NCI-H2081 (cell line): ENCODE measurements at places on chromosomes 12 and 14.

DNA sequence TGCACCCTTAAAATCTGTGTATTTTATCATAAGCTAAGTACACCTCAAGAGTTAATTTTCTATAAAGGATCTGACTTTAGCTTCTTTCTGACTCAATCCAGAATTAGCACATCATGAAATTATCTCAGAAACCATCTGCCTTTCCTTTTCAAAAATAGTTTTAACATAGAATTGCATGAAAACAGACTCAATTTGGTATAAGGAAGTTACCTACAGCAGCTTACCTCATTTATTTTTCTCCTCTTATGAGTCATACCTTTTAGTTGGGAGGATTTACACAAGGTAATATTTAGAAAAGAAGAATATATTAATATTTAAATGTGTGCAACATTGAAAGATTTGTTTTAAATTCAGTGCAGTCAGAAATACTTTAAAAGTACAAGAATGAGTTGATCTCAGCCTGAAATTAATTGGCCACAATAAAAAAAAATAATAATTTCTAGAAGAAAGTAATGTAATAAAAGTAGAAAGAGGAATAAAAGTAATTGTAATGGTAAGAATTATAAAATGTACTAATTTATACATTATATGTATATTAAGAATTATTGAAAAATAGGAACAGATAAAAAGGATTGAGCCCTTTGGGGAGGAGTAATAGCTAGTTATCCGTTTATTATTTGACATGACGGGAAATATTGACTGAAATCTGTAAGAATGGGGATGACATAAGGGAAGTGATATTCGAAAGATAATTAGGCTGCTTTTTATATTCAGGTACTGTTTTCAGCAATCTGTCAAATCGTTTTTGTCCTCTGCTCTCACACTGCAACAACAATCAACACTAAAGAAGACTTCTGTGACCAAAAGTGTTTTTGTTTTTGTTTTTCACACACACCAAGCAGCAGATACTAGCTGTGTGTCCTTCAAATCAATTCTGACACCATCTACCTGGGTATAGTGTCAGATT, 20.5 kb downstream of the ADAM21 start:
- DNase-seq = no peak

GRCh38 chr12:24948757-24949722, at the start of gene BCAT1:
Gene BCAT1 (minus strand): TSS chr12:24949101. CDS start chr12:24948932, 169 bp downstream.
- peak; percentile 66 for DNase-seq

DNA sequence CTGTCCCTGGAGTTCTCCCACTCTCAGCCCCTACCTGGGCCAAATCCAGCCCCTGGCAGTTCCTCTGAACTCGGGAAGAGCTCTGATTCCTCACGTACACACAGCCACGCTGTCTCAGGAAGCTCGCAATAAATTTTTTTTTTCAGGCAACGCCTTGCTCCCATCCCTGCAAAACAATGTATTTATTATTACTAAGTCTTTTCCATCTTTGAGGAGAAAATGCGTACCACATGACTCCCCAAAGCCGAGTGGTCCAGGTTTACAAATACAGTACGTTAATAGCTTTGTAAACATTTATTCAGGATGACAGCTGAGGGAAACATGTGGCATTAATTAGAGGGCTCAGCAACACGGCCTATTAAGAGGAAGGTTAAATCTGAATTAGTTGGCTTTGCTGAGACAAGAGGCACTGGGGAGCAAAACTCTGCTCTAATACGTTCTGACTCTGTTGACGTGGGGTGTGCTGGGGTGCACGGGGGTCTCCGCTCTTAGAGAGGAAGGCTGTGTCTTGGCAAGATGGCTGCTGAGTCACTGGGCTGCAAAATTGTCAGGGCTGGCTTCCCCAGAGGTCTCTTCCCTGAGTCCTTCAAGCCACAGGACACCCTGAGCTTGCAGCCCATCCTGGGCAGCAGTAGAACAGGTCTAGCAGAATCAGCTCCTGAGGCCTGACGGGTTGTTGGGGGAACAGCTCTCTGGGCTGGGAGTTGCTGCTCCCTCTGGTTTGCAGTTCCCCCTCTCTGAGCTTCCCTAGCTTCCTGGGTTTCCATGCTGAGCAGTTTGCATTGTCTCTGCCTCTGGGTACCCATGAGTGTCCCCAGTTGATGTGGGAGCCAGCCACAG, 185.2 kb upstream of the TBX3 start:
- DNase-seq = no peak

- DNase-seq = no peak
Measured at GRCh38 chr14:92969430-92969829, 46.5 kb downstream of the CHGA start.
